NCI-H2081 treated with DMSO at 0.1 percent for 48 hours (cell line): ENCODE measurements at places on chromosomes 16 and 17.

- no peak for DNase-seq
Measured at GRCh38 chr17:41511116-41511515, 5.7 kb upstream of the KRT13 start.

GRCh38 chr16:89808475-89808874 is 8.0 kb downstream of the FANCA start:
- no peak for DNase-seq

- no peak for DNase-seq
Measured at GRCh38 chr17:78032166-78032565, 73.7 kb downstream of the TNRC6C start.

GRCh38 chr16:25143928-25144327 is 32.4 kb downstream of the LCMT1 start:
- no peak for DNase-seq

GRCh38 chr16:23876256-23876896 is 40.6 kb downstream of the PRKCB start:
- DNase-seq: no peak
